ENCODE measurements at places on chromosomes 16 and 17.
A peak's percentile ranks its signal among the peaks of the same experiment; 100 is the strongest.

DNA sequence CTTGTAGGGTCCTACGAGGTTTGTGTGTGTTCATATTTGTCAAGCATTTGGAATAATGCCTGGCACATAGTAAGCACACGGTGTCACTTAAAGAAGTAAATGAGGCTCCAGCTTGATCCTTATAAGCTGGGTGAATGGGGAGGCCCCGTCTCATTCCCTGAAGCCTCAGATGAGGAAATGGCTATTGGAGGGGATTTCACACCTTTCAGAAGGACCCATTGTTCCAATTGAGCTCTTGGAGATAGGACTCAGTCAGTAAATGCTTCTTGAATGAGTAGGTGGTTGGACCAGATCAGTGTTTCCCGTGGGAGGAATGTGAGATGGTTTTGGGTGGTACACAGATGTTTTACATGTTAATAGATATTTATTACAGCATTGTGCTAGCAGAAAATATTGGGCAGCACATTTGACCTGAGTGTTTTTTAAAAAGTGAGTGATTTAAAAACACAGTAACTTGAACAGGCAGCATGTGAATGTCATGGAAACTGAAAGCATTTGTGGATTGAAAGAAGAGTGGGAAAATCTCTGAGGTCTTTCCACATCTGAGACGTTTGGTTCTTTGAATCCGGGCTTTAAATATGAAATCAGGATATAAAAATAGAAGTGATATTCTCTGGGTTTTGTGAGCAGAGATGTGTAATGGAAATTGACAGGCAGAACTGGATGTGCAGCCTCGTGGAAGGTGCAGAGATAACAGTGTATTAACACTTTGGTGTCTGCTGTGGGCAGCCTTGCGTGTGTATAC lies 36.4 kb upstream of the ARHGAP17 start:
- DNase-seq, result no peak

DNA sequence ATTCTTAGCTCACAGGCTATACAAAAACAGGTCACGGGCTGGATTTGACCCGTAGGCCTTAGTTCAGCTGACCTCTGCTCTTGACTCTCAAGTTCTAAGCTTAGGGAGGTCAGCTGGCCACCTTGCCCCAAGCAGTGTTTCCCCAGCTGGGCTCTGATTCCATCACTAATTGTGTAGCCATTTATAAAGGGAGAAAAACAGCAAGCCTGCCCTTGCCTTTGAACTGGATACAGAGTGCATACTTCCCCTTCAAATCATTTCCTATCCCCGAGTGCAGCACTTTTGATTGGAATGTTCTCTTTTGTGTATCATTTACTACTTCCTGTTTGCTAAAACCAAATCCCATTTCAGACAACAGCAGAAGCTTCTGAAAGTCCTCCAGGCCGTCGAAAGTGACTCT lies 153.6 kb downstream of the KATNIP start:
- DNase-seq, result no peak

GRCh38 chr17:7754656-7755055 lies 37.1 kb downstream of the DNAH2 start:
- no peak for DNase-seq

- no peak for DNase-seq
These were observed 31.9 kb upstream of the CRHR1 start for GRCh38 chr17:45752246-45752645.

- no peak for DNase-seq
These were observed 17.8 kb upstream of the TNS4 start for GRCh38 chr17:40519089-40519775.

- no peak for DNase-seq
These were observed 55.8 kb downstream of the TMEM186 start for GRCh38 chr16:8741636-8742035.

- peak; percentile 3 for DNase-seq
These were observed 58.3 kb downstream of the SPACA3 start for GRCh38 chr17:33049781-33050414.

- DNase-seq, result no peak
These were observed 5.2 kb downstream of the FAM20A start for GRCh38 chr17:68595986-68596385.

- no peak for DNase-seq
These were observed 25.4 kb downstream of the CTU2 start for GRCh38 chr16:88731699-88732098.

DNA sequence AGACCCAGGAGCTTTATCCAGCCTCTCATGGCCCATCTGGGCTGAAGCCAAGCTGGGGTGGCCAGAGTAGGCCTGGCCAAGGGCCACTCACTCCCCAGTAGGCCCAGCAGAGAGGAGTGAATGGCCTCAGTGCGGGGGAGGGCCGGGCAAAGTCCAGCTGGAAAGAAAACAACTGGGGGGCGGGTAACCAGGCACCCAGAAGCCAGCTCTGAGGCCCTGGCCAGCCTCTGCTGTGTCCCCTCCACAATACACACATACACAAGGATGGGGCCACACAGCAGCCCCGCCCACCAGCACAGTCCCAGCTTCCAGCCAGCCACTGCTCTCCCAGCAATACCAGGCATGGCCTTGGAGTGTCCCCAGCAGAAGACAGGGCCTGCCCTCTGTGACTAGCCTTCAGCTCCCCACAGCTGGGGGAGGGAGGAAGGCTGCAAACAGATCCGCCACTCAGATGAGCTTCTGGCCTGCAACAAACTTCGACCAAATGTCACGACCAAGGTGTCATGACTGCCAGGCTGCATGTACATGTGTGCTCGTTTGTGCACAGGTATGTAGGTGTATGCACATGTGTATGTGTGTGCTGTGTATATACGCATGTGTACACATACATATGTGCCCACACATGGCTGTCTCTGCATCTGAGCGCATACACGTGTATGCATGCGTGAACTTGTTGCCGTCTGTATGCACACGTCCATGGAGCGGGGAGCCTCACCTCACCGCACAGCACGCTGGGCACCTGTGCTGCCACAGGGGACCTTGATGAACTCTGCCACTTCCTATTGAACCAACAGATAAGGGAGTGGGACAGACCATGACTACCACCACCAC lies 5.0 kb downstream of the CARHSP1 start:
- DNase-seq, result no peak

DNA sequence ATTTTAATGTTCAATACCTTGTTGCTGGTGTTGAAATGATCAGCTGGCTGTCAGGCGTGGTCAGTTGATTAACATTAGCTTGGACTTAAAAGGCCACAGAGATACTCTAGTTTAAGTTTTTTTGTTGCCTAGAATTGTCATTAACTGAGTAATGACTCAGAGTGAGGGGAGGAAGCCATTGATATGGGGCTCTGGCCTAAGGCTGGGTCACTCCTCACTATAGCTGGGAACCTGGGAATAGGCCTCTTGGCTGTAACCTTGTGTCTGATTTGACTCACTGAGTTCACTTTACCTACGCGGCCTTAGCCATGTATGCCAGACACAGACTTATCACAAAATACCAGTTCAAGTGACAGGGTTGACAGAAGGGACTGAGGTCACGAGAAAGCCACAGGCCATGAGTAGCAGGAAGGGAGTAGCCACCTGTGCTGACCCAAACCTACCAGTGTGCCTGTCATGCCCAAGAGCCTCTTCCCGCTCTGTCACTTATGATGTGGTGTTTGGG lies 37.9 kb upstream of the ADCY7 start:
- no peak for DNase-seq

DNA sequence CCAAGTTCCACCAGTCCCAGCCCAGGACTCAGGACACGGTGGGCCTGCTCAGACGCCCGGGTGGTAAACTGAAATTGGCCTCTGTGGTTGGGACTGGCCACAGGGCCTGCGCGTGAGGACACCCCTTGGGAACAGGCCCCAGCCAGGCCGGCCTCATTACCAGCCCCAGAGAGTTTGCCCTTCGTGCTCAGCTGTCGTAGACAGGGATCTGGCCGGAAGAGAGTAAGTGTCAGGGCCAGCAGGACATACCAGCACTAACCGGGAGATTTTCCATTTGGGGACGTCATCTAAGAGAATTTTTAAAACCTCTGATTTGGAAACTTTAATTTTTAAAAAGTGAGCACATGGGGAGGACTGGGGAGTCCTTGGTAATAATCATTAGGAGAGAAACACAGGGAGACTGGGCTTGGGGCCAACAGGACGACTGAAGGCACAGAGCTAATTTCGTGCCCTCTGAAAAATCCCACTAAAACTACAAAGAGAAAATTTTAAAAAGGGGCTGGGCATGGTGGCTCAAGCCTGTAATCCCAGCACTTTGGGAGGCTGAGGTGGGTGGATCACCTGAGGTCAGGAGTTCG lies 2.4 kb upstream of the RBFOX3 start:
- no peak for DNase-seq

- DNase-seq, result no peak
These were observed 14.2 kb upstream of the IL21R start for GRCh38 chr16:27387724-27388123.

GRCh38 chr17:13491916-13492736 lies 109.6 kb downstream of the HS3ST3A1 start:
- DNase-seq, result no peak

- DNase-seq, result no peak
These were observed 75.8 kb downstream of the ABCC6 start for GRCh38 chr16:16147316-16147999.

Data from amniotic stem cell (primary cell).